Hepatocyte (in vitro differentiated cells): ENCODE measurements at places on chromosomes 16 and 17.

DNA sequence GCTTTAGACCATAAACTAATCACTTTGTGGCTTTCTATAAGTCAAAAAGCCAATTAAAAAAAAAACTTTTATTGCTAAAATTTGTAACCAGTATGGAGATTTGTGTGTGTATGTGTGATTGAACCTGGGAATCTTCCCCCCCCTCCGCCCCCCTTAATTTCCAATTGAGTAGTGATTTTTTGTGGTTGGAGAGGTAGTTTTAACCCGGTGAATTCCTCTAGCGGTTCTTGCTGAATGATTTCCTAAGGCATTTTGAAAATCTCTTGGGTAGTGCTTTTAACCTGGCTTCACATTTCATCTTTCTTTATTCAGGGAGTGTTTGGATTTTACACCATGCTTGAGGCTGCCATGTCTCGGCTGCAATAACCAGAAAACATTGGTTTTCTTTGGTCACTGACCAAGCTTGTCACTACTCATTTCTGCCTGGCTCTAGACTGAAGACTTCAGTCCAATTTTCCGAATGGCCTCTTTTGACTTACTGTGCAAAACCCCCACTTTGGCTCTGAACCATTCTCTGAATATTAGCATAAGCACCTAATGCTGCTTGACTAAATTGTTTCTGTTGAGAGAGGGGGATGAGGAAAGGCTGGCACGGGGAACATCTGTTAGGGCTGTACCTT, 35.6 kb downstream of the PRKCA start:
- no peak for DNase-seq
- no peaks in the 10 kb centered on the region for H3K27me3 ChIP-seq
- peaks cover 5% of the 10 kb centered on the region for H3K4me1 ChIP-seq
- H3K27ac ChIP-seq: no peak overlapping the region
- H3K4me3 ChIP-seq: no peak overlapping the region
- no peaks in the 10 kb centered on the region for H3K36me3 ChIP-seq

GRCh38 chr16:79182616-79183015, 417.9 kb downstream of the MAF start:
- H3K27ac ChIP-seq: no peak overlapping the region
- no peaks in the 10 kb centered on the region for H3K27me3 ChIP-seq
- no peaks in the 10 kb centered on the region for H3K36me3 ChIP-seq
- no peak for DNase-seq

GRCh38 chr17:35934760-35935159, 4.2 kb upstream of the RDM1 start:
- no peak overlapping the region for H3K4me3 ChIP-seq
- H3K36me3 ChIP-seq: no peaks in the 10 kb centered on the region
- H3K27ac ChIP-seq: no peak overlapping the region
- H3K27me3 ChIP-seq: no peaks in the 10 kb centered on the region
- no peaks in the 10 kb centered on the region for H3K4me1 ChIP-seq

GRCh38 chr17:28968914-28969295, 17.6 kb upstream of the PHF12 start:
- H3K27ac ChIP-seq: no peak overlapping the region
- H3K4me3 ChIP-seq: no peak overlapping the region
- H3K4me1 ChIP-seq: peaks cover 5% of the 10 kb centered on the region
